ENCODE measurements at places on chromosomes 7 and 10. TPM values are rescaled to one million over a fixed set of nuclear protein-coding genes. Genes with fewer than 3 reads are reported as not detected.

- DNase-seq = no peak
These were observed 123.6 kb downstream of the CCSER2 start for GRCh38 chr10:84452003-84452402.

GRCh38 chr7:66429498-66430163 is 199.1 kb upstream of the KCTD7 start:
- DNase-seq = no peak

GRCh38 chr10:112765717-112766235 is 184.3 kb upstream of the TCF7L2 start:
- no peak for DNase-seq

DNA sequence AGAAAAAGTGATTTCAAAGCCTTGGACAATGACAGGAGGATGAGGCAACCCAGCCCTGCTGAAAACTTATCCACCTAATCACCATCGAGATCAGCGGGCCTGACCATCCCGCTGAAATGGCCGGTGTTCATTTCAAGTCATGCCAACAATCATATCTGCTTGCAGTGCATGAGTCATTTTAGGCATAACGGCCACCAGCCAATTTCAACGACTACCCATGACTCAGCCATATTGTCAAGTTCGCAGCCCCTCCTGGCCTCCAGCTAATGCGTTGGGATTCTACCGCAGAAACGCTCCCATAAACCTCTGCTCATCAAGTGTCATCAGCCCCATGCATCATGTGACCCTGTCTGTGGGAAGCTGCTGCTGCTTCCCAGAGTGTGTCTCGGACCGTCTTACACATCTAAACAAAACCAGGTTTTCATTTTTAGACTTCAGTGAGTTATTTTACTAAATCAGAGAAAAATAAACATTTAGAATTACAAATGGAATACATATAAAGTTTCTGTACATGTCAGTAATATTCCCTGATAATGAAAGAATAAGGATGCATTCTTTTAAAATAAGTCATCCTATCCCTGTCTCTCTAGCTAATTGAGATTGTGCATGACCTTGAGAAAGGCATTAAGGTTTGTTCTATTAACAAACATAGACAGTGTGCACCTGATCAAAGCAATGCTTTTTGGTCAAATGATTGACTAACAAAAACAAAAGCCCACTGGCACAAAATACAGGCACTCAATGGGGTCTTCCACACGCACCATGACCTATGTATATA is 188.9 kb downstream of the ADAM12 start:
- DNase-seq = peak; percentile 97

- peak; percentile 66 for DNase-seq
These were observed 689 bp upstream of the SMARCD3 start for GRCh38 chr7:151249034-151249731.

DNA sequence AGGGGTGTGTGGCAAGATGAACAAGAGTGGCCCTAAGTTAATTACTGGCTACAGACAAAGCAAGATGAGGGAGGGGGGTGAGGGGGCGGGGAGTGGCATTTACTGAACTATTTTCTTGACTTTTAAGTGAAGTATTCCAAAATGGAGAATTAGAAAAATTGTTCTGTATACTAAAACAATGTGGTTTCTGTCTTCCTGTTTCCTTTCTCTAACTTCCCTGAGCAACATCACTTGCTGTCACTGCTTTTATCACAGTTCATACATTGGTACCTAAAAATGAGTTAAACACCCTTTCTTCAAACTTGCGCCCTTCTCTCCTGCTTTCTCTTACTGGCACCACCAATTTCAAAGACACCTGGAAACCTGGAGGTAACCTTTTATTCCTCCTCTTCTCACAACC is 21.6 kb downstream of the PDZD8 start:
- DNase-seq = no peak

GRCh38 chr10:25076506-25077177 is 60.2 kb downstream of the THNSL1 start:
- no peak for DNase-seq

DNA sequence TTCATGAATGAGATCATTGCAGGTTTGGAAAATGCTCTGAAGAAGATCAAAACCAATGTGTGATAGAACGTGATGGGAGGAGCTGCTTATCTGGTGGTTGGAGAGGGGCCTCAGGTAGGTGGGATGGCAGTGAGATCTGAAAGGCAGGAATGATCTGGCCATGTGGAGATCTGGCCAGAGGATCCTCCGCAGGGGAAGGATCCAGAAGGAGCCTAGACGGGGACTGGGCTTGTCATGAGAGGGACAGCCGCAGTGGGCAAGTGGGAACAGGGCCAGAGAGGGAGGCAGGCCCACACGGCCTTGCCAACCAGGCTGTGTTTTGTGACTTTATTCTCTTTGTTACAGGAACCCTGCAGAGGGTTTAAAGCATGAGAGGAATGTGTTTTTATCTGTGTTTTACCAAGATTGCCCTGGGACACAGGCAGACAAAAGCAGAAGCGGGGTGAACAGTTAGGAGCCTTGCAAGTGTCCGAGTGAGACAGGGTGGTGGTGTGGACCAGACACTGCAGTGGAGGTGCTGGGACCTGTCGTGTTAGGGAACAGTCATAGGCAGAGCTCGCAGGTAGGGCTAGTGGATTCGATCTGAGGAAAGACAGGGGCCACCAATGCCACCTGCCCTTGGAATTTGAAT is 66.6 kb downstream of the TLL2 start:
- no peak for DNase-seq

MAGI2 gene
- total RNA-seq = 0.84 TPM

Measured in Caki2 (cell line).